ENCODE measurements at places on chromosomes 4 and X.

- DNase-seq, result no peak
Measured at GRCh38 chr4:151195801-151196200, 81.2 kb upstream of the PRSS48 start.

GRCh38 chrX:70466968-70467367, 22.3 kb downstream of the DLG3 start:
- no peak for DNase-seq

DNA sequence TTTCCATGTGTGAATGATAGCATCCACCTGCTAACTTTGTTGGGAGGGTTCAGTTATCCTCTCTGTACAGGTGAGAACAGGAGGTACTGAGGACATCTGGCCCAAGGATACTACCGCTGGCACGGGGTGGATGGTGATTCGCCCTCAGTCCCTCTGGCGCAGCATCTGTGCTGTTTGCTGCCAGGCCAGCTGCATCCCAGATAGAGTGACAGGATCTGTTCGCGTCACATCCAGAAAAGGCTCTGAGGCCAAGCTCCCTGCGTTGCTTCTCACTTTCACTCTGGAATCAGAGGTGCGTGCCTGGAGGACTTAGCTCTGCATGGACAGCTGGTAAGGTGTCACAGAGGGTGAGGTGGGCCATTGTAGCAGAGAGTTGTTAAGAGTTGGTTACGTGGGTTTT, 95.4 kb downstream of the TBL1X start:
- no peak for DNase-seq

- no peak for DNase-seq
Measured at GRCh38 chr4:19577097-19577496, 674.6 kb upstream of the SLIT2 start.

- DNase-seq, result no peak
Measured at GRCh38 chrX:25006586-25007058, 9.1 kb downstream of the ARX start.

Data from CD4-positive, alpha-beta T cell (primary cell).